ENCODE measurements at places on chromosomes 11 and 22.

- peak; percentile 22 for DNase-seq
Measured at GRCh38 chr11:76885390-76886097, 24.8 kb downstream of the ACER3 start.

GRCh38 chr11:73230931-73231330, 12.8 kb downstream of the P2RY2 start:
- DNase-seq = no peak

- DNase-seq = no peak
Measured at GRCh38 chr11:3220101-3220500, 1.5 kb upstream of the MRGPRG start.

DNA sequence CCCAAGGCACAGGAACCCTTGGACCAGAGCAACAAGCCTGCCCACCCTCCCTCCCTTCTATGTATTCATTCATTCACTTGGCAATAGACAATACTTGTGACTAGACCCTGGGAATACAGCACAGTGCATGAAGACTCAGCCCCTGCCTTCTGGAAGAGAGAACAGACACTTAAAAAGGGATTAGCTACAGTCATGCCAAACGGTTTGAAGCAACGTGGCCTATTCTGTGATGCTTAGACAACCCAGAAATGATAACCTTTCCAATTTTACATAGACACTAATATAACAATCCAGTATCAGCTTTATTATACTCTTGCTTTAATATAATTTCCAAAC, 52.6 kb downstream of the KREMEN1 start:
- no peak for DNase-seq

DNA sequence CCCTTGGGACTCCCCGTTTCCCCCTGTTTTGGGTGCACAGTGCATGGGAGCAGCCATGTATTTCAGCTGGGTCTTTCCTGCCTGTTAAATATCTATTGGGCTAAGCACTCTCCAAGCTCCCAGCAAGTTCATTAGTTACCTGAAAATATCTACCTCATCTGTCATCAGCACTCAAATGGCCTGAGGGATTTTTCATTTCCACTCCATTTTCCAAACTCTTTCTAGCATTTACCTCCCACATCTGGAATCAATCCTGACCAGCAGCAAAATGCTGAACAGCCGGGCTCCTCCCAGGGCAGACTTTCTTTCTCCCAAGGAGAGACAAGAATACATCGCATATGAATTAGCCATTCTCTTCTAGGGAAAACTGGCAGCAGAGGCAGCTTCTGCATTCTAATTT, 273.5 kb upstream of the MPPED2 start:
- no peak for DNase-seq

DNA sequence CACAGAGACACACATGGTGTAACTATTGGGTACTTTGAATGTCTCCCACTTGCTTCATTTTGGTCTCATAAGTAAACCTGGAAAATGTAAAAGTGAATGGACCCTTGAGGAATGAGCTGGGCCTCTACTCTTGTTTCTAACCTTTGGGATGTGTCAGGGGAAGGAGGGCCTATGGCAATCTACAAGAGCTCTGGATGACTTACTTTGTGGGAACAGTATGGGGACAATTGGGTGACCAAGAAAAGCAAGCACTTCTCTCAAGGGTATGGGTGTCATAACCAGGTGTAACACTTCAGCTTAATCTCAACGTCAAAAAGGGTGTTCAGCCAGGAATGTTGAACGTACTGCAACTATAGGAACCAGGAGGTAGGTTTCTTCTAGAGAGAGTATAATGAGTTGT, 144.0 kb downstream of the OPCML start:
- no peak for DNase-seq

- DNase-seq = no peak
Measured at GRCh38 chr11:80995523-80995922, 1554.7 kb upstream of the TENM4 start.

DNA sequence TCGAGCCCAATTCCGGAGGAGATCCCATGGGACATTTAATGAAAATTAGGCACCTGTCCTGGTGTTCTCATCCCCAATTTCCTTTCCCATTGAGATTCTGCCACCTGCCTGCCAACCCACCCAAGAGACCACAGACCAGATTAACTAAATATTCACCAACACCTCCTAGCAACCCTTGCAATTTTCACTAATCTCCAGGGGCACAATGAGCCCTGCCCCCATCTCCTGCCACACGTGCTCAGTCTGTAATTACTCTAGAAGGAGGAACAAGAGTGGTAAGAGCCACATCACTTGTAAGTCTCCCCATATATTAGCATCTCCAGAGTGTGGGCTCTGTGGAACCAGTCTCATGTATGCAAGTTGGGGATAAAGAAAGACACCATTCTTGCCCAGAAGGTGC, 38.0 kb downstream of the IL18BP start:
- DNase-seq = no peak

- DNase-seq = no peak
Measured at GRCh38 chr11:124778281-124778680, 16.2 kb upstream of the ESAM start.

- no peak for DNase-seq
Measured at GRCh38 chr11:14539982-14540421, 19.8 kb upstream of the PSMA1 start.

DNA sequence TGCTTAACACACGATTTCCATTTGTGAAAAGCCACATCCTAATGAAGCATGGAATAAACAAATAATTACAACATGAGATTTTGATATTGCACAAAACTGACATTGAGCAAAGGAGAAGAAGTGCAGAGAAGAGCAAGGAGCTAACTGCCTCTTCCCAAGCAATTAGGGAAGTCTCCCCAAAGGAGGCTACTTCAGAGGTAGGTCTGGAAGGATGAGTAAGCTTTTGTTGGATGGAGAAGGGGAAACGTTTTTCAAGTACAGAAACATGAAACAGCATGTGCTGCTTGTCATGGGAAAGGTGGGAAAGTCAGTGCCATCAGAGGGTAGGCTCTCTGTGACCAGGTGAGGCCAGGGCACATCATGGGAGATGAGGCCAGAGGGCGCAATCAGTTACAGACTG, 132.2 kb upstream of the SESN3 start:
- no peak for DNase-seq

GRCh38 chr22:20999350-21000206, 2.3 kb downstream of the THAP7 start:
- DNase-seq = no peak

GRCh38 chr11:8025123-8025522, 38.0 kb downstream of the EIF3F start:
- DNase-seq = no peak

GRCh38 chr22:42892571-42893316, 35.7 kb upstream of the ARFGAP3 start:
- DNase-seq = no peak

DNA sequence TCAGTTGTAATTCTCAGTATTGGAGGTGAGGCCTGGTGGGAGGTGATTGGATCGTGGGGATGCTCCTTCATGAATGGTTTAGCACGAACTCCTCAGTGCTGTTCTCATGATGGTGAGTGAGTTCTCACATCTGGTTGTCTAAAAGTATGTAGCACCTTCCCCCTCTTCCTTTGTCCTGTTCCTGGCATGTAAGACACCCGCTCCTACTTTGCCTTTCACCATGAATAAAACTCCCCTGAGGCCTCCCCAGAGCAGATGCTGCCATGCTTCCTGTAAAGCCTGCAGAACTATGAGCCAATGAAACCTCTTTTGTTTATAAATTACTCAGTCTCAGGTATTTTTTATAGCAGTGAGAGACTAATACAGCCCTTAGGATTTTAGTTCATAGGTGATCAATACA, 191.5 kb downstream of the MAML2 start:
- DNase-seq = no peak

- DNase-seq = peak; percentile 63
Measured at GRCh38 chr11:128505449-128506065, 81.8 kb downstream of the ETS1 start.

DNA sequence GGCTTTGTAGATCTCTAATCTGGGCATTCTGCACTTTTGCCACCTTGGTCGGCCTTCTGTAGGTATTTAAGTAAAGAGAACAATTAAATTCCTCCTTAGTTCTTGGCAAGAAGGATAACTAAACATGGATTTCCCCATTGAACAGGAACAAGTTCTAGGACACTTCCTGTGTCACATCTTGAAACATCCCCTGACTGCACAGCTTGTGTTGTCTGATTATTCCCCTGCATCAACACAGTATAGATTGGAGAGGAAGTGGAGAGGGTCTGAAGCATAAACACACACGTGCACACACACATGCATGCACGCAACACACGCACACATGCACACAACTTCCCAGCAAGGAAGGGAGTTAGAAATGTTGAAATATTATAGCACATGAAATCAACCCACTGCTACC, 8.6 kb downstream of the ISX start:
- no peak for DNase-seq

DNA sequence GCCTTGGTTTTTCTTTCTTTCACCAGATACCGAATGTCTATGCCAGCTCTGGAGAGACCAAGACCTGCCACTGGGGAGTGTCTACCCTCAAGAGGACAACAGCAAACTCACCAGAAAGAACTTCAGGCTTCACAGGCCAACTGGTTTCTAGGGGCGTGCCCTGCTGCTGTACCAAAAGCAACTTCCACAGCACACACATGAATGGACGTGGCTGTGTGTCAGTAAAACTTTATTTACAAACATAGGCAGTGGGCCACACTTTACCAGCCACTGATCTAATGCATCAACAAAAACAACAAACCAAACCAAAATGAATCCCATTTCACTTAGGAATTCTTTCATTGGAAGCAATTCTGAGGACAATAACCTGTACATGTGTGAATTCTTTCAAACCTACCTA, 16.7 kb downstream of the DEAF1 start:
- no peak for DNase-seq

DNA sequence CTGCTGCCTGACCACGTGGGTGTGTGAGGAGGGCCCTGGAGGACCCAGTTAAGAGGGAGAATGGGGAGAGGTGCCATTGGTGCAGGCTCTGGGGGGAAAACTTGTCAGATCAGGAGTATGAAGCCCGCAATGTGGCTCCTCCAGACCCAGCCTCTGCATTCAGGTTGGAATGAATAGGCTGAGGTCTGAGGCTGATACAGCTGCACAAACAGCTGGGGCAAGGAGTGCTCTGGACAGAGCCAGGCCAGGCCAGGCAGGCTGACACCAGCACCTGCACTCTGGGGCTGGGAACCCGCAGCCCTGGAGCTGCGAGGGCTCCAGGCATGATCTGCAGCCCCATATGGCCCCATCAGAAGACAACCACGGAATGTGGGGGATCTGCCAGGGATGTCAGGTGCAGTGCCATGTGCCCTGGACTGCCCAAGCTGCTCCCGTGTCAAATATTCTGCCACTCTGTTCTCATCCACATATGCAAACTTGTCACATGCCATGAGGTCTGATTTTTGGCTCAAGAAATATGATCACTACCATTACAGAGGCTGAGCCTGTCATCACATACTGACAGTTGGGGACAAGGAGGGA, 27.2 kb upstream of the KCNJ11 start:
- no peak for DNase-seq

GRCh38 chr22:23527971-23528740, 51.9 kb downstream of the IGLL1 start:
- no peak for DNase-seq

- no peak for DNase-seq
Measured at GRCh38 chr11:94854770-94855633, 86.8 kb downstream of the AMOTL1 start.

DNA sequence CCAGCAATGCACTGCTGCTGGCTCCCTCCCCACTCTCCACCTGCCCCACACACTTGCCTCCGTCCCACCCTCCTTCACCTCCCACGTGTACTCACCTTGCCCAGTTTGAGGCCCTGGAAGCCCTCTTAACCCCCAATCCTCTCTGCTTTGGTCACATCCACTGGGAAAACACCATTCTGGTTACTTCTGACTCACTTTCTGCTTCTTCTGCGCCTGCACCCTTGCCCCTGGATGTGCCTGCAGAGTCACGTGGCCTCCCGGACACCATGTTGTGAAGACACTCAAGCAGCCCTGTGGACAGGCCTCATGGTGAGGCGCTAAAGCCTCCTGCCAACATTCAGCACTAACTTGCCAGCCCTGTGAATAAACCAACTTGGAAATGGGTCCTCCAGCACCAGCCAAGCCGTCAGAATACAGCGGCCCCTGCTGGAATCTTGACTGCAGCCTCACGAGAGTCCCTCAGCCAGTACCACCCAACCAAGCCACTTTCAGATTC, 2.6 kb upstream of the NAALADL1 start:
- no peak for DNase-seq
